ENCODE measurements at places on chromosomes 2 and 18.

DNA sequence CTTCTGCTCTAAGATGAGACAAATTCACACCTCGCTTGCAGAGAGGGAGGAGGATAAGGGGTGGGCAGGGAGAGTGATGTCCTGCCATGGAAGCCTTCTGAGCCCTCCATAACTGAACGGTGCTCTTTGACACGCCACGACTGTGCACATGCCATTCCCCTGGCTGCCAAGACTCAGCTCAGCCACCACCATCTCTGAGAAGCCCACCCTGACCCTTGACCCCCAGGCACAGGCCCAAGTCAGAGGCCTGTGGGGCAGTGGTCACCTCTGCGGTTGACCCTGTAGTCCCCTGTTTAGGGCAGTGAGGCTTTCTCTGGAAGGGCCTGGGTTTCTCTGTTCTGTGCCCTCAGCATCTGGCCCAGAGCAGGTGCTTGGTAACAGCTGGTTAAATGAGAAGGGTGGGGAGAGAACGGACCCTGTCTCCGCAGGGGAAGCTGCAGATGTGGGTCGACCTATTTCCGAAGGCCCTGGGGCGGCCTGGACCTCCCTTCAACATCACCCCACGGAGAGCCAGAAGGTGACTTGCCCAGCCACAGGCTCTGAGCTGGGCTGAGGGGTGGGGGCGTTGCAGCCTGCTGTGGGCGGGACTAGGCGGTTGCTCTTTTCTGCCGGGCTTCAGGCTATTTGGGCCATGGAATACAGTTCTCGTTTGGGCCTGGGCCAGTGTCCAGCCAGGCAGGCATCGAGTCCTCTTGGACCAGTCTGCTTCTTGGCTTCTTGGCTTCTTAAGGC is 215.1 kb downstream of the DYSF start:
- no peak for DNase-seq

DNA sequence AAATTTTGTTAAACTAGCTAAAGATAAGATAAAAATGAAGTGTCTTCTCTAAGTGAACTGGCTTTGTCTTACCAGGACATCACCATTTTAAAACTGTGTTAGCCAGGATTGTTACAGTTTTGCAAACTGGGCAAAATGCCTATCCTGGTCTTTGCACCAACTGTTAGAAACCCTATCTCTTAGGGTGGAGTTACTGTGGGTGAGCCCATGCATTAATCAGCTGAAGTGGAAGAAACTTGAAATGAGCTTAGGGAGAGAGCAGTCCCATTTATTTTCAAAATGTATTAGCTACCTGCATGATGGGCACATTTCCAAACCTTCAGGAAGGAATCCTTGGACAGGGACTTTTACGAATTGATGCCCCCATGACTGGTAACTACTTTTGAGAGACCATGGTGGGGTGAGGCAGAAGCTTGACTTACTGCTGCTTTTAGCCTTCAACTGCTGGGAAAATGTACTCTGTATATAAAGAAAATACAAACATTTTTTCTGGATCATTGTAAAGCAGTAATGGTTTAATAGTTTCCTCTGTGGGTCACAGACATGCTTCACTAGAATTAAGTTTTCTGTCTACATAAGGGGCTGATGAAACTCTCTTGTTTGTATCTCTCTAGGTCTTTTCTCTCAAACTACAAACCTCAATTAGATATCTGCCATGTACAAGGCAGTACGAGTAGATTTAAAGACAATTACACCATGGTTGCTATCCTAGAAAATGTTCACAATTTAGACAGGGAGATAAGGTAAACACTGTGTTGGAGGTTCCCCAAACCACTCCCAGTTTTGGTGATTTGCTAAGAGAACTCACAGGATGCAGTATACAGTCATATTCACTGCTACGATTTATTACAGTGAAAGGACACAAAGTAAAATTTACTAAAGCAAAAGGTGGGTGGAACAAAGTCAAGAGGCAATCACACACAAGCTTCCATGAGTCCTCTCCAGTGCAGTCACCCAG is 321.4 kb upstream of the MMADHC start:
- no peak for DNase-seq

DNA sequence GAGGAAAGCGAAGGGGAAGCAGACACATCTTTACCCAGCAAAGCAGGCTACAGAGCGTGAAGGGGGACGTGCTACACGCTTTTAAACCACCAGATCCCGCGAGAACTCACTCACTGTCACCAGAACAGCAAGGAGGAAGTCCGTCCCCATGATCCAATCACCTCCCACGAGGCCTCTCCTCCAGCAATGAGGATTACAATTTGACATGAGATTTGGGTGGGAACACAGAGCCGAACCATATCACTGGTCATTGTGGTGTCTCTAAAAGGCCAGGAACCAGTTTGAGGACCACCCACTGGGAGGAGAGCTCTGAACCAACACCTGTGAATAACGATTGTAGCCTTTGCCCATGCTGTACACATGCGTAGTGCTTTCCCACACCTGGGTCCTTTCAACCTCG is 116.6 kb upstream of the FAM136A start:
- DNase-seq, result no peak

DNA sequence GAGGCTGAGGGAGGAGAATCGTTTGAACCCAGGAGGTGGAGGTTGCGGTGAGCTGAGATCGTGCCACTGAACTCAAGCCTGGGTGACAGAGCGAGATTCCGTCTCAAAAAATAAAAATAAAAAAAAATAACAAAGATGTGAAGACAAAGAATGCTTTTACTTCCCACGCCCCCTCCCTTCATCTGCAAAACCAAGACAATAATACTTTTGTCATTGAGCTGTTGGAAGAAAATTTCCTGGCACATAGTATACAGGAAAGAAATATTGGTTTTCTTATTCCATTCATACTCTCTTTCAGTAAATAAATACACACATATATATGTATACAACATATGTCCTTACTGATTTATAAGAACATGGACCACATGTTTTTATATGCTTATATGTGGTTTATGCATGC is 12.2 kb downstream of the GREB1 start:
- no peak for DNase-seq

DNA sequence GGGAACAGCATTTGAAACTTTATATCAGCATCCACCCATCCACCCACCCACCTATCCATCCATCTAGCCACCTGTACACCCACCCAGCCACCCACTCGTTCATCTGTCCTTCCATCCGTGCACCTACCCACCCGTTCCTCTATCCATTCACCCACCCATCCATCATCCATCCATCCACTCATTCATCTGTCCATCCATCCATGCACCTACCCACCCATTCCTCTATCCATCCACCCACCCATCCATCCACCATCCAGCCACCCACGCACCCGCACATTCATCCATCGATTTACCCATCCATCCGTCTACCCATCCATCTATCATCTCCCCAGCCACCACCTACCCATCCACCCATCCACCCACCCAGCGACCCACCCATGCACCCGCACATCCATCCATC is 24.8 kb downstream of the LDLRAD4 start:
- no peak for DNase-seq

- DNase-seq, result peak; percentile 38
Observed at GRCh38 chr2:232689152-232689910, 7.8 kb upstream of the GIGYF2 start.

- no peak for DNase-seq
Observed at GRCh38 chr2:235537587-235537986, 43.7 kb downstream of the AGAP1 start.

DNA sequence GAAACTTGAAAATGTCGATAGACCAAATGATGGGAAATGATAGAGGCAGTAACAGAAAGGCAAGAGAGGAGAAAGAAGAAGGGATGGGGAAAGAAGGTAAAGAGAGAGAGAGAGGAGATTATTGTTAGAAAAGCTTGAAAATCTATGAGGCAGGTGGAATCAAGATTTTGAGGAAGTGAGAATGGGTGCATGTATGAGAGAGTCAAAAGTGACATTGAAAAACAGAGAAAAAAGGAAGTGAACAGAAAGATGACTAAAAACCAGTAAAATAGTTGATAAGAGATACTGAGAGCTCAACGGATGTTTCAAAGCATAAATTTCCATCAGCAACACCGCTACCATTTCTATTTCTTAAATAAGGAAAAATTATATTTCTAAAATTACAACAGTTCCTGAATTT is 327.4 kb upstream of the CWC22 start:
- DNase-seq, result no peak

GRCh38 chr2:152222975-152223637 is 47.5 kb upstream of the STAM2 start:
- peak; percentile 75 for DNase-seq
